ENCODE measurements at places on chromosomes 5 and 9. TPM values are rescaled to one million over a fixed set of nuclear protein-coding genes. Genes with fewer than 3 reads are reported as not detected.

DNA sequence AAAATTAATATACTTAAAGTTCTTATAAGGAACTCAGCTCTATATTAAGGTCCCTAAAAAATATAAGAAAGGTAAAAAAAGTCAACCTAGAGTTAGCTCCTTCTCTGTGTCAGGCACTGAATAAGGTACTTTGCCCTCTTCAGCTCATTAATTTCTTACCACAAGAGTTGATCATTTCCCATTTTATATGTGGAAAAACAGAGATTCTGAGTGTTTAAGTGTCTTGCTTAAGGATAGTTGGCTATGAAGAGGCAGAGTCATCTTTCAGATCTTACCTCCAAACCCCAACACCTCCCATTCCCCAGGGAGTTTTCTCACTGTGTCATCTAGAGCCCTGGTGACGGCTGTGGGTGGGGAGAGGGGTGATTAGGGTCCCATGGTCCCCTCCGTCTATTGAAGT is 40.6 kb downstream of the INSYN2B start:
- no peak for DNase-seq

The ADAMTSL1 gene
- 1.9 TPM for total RNA-seq

The ZDHHC11B gene
- total RNA-seq: 2.5 TPM

The ZDHHC11 gene
- total RNA-seq: 10.4 TPM

DNA sequence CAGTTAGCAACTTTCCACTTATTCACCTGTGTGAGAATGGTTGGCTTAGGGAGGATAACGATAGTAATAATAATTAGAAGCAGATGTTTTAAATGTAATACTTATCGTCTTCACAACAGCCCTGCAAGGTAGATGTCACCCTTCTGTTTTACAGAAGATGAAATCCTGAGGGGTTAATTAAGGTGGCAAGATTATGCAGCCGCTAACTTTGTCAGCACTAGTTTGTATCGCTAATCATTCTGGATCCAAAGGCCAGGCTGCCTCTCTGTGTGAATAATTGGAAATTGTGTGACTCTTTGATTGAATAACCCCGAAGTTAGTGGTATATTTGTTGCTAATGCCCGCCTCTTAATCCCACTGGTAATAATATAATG is 635 bp downstream of the IFT74 start:
- no peak for DNase-seq

- DNase-seq: no peak
These were observed 55.5 kb downstream of the NNT start for GRCh38 chr5:43658509-43658908.

DNA sequence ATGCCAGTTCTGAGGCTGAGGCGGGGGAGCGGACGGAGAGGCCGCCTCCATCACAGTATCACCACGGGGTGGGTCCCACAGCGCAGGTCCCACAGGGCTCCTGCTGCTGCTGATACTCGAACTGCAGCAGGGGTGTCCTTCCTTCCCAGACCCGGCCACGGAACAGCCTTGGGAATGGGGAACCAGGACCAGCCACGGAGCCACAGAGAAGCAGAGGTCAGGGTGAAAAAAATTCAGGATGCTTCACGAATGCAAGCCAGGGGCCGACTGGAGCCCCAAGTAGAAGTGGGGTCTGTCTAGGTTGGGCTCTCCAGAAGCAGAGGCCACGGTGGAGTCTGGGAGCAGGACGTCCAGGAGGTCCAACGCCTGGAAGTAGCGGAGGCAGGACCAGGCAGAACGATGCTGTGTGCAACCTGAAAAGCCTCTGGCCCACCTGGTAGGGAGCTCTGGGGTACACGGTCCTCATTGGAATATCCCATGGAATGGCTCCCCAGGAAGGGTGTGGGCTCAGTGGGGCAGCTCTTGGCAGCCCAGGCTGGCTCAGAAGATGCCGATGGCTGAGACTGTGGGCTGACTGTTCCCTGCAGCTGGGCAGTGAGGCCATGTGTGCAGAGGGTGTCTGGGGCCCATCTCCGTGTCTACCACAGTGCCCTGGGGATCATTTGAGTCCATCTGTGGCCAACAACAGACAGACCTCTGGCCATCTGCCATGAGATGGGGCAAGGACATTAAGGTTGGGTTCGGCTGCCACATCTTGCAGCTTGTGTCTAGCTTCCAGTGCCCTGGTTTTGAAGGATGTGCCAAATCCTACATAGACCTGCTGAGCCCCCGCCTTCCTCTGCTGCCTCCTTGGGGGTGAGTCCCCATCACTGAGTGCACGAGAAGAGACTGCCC is 66.9 kb upstream of the FCN1 start:
- no peak for DNase-seq

The PCDHB5 gene
- total RNA-seq: 1.4 TPM

The DAB2IP gene
- 42.5 TPM for total RNA-seq

DNA sequence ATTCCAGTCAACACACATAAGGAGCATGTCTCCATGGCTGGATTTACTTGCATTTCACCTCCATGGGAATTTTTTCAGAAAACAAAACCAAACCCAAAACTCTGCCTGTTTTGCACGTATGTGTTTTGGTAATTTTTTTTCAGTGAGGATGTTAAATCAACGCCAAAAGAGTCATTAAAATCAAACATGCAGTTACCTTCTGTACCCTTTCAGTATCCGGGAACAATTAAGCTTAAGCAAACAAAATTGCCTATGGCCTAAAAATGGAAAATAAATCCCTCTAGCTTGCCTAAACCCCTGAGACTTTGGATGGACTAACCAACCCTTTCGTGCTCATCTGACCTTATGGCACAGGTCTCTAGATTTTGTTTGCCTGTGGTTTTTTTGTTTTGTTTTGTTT is 209.2 kb upstream of the KLF4 start:
- no peak for DNase-seq

DNA sequence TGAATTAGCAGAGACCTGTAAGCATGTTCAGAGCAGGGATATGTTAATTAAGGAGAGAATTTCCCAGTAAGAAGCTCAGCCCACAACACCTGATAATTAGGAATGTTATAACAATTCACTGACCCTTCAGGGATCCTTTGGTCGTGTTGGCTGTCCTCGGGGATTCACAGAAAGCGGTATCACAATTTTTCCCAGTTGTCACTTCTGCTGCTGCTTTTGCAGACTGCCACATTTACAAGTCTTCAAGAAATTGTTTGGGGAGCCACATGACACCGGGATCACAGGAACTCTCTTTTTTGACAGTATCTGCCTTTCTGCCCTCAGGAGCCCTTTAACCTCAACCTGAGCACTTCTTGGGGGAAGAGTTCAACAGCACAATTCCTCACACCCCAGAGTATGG is 265.5 kb downstream of the GLIS3 start:
- no peak for DNase-seq

DNA sequence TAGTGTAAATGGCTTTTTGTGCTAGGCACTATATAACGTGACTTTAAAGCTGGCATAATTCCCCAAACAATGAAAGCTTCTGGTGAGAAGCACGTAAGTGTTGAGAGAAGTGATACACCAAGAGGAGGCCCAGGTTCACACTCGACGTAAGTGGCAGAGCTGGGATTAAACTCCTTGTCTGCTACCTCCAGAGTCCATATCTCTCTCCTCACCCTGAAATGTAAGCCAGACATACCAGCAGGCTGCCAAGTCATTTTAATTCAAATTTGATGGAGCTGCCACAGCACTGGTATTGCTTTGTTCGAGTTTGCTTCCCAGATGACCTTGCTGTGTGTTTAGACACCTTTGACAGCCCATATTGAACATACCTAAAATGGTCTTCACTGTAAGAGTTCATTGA is 319.7 kb downstream of the GLIS3 start:
- DNase-seq: no peak

The PCDHGC4 gene
- 34.5 TPM for total RNA-seq

DNA sequence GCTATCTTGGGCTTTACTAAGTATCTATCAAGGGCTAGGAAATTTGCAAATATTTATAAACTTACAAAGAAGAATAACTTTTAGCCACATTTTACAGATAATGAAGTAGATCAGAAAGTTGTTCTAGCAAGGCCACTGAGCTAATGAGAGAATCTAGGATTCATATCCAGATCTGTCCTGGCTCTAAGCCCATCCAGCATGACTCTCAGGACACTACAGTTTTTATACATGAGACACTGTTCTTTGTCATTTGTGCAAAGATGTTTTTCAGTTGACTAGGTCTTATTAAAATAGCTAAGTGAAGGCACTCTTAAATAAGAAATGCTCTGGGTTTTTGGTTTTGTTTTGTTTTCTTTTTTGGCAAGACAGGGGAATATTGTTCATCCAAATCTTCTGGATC is 273.1 kb downstream of the GABRB2 start:
- no peak for DNase-seq

The CD274 gene
- total RNA-seq: 0.79 TPM

The PCDHA7 gene
- not detected for total RNA-seq

The MTMR12 gene
- 30.9 TPM for total RNA-seq

- no peak for DNase-seq
These were observed 8.1 kb downstream of the CD180 start for GRCh38 chr5:67188274-67189078.

DNA sequence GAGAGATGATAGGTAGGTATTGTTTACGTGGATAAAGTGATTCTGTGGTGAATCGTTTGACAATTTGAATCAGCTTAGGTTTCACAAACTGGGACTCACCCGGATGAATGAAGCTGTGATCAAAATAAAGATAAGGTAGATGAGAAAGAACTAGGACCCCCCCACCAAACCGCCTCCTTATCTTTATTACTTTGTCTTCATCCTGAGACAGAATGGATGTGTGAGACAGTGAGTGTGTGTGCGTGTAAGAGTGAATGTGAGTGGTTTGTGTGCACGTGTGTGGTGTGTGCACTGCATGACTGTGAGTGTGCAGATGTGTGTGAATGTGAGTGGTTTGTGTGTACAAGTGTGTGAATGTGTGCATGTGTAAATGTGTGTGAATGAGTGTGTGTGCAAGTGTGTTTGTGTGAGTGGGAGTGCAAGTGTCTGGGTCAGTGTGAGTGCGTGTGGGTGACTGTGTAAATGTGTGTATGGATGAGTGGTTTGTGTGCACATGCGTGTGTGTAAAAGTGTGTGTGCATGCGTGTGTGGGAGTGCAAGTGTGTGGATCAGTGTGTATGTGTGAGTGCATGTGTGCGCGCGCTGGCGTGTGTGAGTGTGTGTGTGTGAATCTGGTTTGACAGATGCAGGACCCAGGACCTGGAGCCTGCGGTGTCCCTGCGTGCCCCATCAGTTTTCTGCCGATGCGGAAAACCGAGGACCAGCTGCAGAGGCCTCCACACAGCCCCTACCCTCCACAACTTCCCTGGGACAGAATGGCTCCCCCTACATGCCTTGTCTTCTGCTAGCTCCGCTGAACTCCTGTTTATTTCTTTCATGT is 11.4 kb upstream of the ENG start:
- DNase-seq: no peak

GRCh38 chr5:116088062-116088461 is 3.2 kb downstream of the COMMD10 start:
- DNase-seq: no peak

- DNase-seq: no peak
These were observed 5.2 kb downstream of the ANKDD1B start for GRCh38 chr5:75616371-75616881.

DNA sequence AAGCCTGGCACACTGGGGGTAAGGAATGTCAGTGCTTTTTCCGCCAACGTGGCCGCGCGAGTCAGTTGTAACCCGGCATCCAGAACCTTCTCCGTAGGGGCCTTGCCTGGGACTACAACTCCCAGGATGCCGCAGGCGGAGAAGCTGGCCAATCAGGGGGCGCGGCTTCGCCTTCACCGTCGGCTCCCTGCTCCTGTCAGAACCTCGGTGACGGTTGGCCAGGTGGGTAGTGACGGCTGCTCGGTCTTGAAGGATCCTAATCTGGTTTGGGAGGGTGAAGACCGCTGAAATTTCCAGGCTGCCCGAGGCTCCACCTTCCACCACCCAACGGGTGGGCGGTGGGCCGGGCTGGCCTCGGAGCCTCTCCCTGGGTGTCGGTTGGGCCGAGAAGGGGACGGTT is at the start of gene C5orf58:
Gene C5orf58, plus strand, starts transcription at position 200 of the 400 bp plus-strand sequence. CDS start 1,992 bp downstream, outside the sequence.
- DNase-seq: no peak

- no peak for DNase-seq
These were observed 58.0 kb downstream of the FXN start for GRCh38 chr9:69093471-69094103.

The TAF7 gene
- 71.7 TPM for total RNA-seq

- DNase-seq: peak; percentile 78
These were observed 33.7 kb upstream of the PRDM12 start for GRCh38 chr9:130630506-130631330.

- peak; percentile 18 for DNase-seq
These were observed 180.1 kb downstream of the ACTL7B start for GRCh38 chr9:108675708-108676107.

GRCh38 chr5:143041-143440 is 48.3 kb upstream of the LRRC14B start:
- peak; percentile 70 for DNase-seq

The RNF38 gene
- 23.2 TPM for total RNA-seq

The SPINK7 gene
- 31.5 TPM for total RNA-seq

DNA sequence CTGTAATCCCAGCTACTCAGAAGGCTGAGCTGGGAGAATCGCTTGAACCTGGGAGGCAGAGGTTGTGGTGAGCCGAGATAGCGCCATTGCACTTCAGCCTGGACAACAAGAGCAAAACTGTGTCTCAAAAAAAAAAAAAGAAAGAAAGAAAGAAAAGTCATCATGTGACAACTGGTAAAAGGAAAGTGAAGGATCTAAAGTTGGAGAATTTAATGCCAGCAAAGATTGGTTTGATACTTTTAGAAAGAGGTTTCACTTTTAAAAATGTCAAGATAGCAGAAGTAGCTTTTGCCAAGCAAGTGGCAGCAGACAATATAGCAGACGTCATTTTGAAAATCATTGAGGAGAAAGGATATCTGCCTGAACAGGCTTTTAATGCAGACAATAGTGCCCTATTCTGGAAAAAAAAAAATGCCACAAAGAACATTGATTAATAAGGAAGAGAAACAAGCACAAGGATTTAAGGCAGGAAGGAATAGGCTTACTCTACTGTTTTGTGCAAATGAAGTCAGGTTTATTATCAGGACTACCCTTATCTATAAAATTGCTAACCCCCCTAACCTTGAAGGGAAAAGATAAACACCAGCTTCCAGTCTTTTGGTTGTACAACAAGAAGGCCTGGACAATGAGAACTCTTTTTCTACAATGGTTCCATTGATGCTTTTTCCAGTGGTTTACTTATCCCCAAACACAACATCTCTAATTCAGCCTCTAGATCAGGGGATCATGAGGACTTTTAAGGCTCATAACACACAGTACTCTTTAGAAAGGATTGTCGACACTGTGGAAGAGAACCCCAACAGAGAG is 12.0 kb downstream of the PKD2L2 start:
- DNase-seq: no peak

The PCAT7 gene
- 0.34 TPM for total RNA-seq

The LTC4S gene
- 4.4 TPM for total RNA-seq

All from lower leg skin (tissue), 4 donors.